ENCODE measurements at places on chromosomes 6 and 20. TPM values are rescaled to one million over a fixed set of nuclear protein-coding genes. Genes with fewer than 3 reads are reported as not detected.

The ZNF343 gene
- 12.9 TPM for total RNA-seq

The SLC22A1 gene
- total RNA-seq, result not detected

DNA sequence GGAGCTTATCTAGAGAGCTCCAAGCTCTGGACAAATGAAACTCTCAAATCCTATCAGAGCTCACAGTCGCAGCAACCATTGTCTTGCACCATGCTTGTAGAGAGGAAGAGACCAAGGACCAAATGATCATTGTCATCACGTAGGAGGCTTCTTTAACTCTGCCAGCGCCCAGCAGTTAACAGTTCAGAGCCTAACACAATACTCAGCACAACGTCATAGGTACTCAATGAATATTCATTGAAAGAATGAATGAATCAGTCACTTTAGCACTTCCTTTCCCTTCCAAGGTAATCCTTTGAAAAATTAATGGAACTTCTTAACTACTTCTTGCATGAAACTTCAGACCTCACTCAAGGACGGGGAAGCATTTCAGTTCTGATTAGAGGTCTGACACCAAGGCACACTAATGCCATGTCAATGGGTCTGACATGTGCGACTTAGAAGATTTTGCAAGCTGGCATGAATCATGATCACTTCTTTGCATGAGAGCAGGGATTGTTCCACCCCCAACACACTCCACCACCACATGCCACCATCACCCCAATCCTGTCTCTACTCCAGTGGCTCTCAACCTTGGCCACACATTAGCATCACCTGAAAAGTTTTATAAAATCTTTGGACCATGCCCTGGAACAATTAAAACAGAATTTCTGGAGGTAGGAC is 45.1 kb downstream of the KHDC1L start:
- no peak for ATAC-seq

DNA sequence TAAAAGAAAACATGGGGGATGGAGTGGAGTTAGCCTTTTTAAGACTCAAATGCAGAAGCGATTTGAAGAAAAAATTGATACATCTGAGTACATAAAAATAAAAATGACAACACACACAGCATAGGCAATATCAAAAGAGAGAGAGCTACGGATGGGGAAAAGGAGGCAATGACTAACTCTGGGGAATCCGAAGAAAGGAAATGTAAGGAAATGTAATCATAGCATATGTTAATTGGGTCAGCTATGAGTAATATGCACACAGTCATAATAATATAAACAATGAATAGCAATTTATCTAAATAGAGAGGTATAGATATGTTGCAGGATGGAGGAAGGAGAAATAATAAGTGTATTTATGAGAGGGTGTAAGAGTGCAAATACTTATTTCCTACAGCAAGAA is 83.4 kb downstream of the NOL4L start:
- no peak for ATAC-seq

DNA sequence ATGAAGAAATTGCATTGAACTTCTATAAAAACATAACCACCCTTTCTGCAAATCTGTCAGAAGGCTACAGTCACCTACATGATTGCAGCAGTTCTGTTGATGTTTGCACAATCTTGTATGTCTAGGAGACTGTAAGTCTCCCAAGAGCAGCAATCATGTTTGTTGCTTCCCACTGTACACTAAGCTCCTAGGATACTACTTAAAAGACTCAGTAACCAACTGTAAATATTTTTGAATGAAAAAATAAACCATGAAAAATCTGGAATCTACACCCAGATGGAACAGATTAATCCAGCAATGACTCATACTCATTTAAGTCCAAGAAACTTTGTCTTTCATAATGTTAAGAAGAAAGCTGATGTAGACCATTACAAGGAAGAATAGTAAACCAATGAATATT is 168.5 kb upstream of the ATXN1 start:
- ATAC-seq, result peak; percentile 76

DNA sequence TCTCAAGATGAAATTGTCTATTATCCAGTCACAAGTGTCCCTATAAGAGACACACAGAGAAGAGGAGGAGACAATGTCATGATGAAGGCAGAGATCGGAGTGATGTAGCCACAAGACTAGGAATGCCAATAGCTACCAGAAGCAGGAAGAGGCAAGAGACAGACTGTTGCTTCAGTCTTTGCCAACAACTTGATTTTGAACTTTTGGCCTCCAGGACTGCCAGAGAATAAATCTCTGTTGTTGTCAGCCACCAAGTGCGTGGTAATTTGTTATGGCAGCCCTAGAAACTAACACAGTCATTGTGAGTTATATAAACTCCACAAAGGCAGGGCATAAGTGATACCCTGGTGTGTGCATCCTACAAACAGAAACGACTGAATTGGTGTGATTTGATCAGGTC is 517.0 kb downstream of the BTBD3 start:
- no peak for ATAC-seq

- ATAC-seq, result no peak
Measured at GRCh38 chr6:33770124-33770832, 18.7 kb downstream of the LEMD2 start.
